Foreskin melanocyte (primary cell): ENCODE measurements at places on chromosomes 5 and 9.

DNA sequence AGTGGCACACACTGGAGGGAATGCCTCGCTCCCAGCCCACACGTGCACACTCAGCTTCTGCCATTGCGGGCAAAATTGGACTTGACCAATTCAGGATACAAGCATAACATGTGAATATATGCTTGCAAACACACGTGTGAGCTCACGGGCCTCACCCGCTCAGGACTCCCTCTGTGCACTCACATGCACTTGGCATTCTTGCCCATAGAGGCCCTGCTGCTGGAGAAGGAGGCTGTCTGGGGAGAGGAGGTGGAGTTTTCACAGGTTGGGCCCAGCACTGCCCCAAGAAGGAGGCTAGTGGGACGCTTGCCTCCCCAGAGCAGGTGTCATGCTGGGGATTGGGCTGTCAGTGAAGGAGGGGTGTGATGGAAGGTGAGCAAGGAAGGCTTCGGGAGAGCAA, 1.7 kb downstream of the MYMK start:
- no peak for DNase-seq

DNA sequence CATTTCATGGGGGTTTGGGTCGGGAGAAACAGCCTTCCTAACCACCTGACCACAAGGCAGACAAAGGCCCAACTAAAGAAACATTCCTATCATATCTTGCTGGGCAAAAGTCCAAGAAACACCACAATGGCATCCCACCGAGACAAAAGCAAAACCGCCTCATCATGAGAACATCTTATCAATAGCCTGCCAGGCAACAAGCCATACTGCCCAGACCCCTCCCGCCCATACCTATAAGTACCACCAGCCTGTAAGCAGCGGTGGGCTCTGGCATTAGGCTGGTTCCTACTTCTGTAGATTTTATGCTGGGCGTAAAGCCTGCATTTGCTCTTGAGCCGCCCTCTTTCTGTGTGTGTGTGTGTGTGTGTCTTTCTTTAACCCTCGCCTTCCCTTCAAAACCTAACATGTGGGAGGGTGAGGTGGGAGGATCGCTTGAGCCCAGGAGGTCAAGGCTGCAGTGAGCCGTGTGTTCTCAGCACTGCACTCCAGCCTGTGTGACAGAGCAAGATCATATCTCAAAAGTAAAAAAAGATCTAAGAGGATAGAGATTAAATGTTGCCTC, 56.9 kb downstream of the PDE6A start:
- DNase-seq, result peak; percentile 50

- no peak for DNase-seq
Observed at GRCh38 chr9:133484671-133485437, 6.0 kb upstream of the SLC2A6 start.

GRCh38 chr5:73974871-73975360, 348.9 kb downstream of the ARHGEF28 start:
- no peak for DNase-seq

- no peak for DNase-seq
Observed at GRCh38 chr5:28880936-28881335, 1842.5 kb upstream of the CDH9 start.

- DNase-seq, result no peak
Observed at GRCh38 chr9:77000330-77000729, 19.1 kb upstream of the FOXB2 start.

- no peak for DNase-seq
Observed at GRCh38 chr5:93422652-93423280, 158.3 kb downstream of the NR2F1-AS1 start.

- no peak for DNase-seq
Observed at GRCh38 chr5:53476531-53477480, 3.6 kb upstream of the FST start.

DNA sequence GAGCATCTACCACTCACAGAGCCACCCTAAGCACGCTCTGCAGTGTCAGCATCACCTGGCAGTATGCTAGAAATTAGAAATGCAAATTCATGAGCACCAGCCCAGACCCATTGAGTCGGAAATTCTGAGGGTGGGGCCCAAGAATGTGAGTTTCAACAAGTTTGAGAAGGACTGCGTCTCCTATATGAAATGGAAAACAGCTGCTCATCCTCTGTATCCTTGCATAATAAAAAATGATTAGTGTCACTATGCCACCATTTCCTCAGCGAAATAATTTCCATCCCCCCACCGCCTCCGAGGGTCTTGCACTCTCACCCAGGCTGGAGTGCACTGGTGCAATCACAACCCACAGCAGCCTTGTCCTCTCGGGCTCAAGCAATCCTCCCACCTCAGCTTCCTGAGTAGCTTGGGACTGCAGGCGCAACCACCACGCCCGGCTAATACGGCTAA, 1.3 kb upstream of the IQGAP2 start:
- DNase-seq, result no peak

DNA sequence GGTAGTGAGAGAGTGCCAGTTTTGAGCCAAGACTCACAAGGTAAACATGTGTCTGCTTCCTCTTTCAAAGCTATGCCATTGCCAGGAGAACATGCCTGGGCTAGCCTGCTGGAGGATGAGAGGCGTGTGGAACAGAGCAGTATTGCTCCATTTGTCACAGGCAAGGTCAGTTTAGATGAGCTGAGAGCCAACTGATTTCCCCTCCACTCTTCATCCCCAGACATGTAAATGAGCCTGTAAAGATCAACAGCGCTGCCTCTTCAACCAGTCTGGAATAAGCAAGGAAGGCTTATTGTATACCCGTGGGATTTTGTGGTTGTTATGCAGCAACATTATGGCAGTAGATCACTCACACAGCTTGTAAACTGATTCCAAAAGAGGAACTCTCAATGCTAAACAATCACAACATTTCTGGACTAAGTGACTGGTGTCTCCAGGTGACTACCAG, 8.2 kb upstream of the GDNF start:
- DNase-seq, result peak; percentile 42

DNA sequence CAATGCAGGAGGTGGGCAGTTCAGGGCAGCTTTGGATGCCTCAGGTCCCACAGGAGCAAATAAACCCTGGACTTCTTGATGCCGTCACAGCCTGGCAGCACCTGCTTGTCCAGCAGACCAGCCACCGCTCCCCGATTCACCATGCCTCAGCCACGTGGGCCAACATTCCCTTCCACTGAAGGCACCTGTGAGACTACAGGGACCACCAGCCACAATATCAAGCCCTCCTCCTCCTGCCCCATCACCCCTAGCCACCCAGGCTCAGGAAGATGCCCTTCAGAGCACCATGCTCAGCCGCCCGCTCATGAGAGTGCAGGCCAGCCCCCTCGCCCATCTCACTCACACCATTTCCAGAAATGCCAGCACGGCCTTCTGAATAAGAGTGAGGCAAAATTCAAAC, 234.7 kb downstream of the SYK start:
- DNase-seq, result no peak

DNA sequence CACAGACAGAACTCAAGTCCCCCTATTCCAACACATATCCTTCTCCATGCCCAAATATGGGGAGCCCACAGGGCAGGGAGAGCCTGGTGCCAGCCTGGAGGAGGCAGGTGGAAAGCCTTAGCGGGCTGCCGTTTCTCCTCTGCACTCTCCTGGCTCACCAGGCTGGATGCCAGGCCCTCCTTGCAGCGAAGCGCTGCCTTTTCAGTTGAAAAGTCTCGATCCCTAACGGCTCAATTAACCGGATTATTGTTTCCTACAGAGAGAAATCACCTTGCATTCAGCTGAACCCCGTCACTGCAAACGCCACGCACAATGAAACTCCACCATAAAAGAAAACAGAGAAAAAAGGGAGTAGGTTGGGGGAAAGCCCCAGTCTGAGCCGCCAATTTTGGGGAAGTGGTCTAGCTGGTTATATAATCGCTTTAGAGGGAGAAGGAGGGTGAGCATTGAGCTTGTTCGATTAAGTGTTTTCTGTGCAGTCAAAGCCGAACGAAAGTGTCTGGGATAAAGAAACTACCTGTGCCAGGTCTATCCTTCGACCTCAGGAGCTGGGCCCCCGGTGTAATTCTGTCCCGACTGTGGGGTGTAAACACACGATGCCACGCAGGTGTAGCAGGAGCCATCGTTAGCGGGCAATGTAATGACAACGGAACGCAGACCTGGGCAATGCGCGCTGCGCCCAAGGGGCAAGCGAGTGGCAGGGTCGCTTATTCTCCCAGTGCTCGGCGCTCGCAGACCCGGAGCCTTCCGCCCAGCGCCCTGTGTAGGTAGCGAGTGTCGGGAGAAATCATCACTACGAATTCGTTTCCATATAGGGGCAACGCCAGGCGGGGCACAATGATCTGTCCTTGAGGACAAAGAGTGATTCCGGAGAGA, 3.8 kb downstream of the BARHL1 start:
- DNase-seq, result no peak

GRCh38 chr9:94014066-94014654, 59.0 kb upstream of the BARX1 start:
- DNase-seq, result peak; percentile 18

DNA sequence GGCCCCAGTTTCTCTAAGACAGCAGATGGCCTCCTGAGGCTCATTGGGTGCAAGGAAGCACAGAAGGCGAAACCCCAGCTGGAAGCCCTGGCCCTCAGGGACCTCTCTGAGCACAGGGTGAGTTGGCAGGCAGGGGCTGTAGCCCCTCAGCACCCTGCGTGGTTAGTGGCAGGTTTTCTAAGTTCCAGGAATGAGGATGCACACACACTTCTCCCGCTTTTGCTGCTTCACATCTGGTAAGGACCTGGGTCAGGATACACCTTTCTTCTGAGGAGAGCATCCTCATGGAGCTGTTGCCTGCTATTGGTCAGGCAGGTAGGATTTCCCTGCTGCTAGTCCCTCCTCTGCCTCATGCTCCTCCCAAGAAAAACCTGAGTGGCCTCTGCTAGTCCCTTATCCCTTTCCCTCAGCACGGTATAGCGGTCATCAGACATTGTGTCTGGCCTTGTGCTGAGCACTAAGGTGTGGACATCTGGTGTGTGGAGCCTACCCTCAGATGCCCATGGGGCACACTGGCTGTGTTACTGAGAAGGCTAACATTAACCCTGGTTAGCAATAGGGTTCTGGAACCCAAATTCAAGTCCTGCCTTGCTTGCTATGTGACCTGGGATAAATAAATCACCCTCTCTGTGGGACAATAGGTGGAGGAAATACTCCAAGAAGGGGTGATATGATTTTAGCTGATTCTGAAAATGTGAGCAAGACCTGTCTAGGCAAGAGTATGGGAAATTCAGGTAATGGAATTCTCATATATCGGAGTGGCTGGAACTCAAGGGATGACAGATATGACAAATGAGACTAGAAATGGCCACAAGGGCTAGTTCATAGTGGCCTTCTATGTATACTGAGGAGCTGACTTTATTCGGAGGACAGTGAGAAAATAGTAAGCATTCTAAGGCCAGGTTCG, 1.6 kb downstream of the SLC22A4 start:
- no peak for DNase-seq

DNA sequence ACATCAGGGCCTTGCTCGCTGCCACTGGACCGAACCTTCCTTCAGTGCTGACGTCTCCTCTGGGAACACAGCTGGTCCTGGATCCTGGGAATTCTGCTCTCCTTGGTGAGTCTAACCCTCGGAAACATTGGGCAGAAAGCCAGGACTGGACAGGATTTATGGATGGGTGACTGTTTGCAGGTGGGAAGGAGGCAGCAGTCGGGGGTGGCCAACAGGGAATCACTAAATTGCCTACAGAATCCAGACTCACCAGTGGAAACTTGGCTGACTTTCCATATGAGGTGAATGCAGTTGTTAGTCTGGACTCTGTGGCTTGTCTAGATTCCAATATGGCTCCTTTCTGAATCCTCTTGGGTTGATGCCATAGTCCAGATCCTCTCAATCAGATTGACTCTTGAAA, 203.1 kb downstream of the SAXO1 start:
- DNase-seq, result no peak

DNA sequence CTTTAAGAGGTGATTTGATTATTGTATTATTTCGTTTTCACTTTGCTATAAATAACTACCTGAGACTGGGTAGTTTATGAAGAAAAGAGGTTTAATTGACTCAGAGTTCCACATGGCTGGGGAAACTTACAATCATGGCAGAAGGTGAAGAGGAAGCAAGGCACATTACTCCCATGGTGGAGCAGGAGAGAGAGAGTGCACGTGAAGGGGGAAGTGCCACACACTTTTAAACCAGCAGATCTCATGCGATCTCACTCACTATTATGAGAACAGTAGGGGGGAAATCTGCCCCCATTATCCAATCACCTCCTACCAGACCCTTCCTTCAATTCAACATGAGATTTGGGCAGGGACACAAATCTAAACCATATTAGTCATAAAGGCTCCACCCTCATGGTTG, 36.1 kb upstream of the NDFIP1 start:
- DNase-seq, result no peak

DNA sequence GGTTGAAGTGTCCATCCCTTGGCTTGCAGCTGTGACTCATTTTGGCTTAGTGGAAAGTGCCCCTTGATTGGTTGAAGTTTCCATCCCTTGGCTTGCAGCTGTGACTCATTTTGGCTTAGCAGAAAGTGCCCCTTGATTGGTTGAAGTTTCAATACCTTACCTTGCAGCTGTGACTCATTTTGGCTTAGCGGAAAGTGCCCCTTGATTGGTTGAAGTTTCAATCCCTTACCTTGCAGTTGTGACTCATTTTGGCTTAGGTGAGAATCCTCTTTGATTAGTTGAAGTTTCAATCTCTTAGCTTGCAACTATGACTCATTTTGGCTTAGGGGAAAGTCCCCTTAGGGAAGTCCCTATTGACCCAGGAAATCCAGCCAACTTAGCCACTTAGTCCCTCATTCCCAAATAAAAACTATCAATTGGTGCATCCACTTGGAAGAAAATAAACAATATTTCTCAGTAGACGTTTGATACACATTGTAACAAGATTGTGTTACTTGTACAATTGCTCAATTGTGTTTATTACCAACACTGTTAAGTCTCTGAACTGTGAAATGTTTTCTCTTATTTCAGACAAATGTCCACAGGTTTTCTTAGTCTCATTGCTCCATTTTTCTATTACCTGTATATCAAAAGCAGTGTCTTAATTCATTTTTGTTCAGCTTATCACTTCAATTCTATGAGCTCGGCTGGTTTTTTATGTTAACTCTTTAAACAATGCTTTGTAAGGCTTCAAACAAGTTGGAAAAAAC, 2308.8 kb upstream of the ACO1 start:
- DNase-seq, result no peak

DNA sequence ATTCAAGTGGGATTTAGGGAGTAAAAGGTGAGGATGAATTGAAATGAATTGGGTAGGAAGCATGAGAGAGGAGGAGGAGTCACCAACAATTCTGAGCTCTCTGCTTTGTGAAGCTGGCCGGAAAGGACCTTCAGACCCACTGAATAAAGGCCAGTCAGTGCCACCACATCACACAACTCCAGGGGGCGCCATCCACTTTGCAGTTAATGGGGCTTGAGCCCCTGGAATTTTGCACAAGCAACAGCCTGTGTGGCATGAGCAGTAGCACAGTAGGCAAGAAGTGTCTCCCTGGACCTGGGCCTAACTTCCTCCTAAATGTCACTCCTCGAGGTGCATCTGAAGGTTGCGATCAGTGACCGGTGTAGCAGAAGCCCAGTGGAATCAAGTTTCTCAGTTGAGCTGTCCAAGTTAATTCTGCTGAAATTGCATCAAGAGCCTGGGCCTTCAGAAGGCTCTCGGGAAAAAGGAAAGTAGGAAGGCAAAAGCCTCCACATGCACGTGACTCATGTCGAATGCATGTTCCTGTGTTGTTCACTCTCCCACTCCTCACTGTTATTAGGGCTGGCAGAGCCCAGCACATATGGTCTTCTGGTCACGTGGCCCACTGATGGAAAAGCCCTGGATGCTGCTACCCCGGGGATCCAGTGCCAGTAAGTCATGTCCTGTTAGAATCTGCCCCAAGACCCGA, 27.8 kb upstream of the GLIS3 start:
- no peak for DNase-seq
